ENCODE measurements at places on chromosomes 16 and 17.

DNA sequence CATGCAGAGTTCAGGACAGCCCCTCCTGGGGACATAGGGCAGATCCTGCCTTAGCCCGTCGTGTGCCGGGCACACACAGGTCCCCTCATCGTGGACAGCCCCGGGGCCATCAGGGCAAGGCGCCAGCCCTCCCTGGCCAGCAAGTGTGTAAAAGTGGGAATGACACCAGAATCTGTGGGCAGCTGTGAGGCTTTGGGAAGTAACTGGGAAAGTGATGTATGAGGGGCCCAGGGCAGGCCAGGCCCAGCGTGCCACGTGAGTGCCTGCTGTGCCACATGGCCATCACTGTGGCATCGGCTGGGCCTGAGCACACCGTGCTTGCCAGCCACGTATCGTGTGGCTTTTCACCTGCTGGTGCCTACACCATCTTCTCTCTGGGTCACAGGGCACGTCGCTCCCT lies 26.6 kb downstream of the ACSF3 start:
- no peak for DNase-seq

DNA sequence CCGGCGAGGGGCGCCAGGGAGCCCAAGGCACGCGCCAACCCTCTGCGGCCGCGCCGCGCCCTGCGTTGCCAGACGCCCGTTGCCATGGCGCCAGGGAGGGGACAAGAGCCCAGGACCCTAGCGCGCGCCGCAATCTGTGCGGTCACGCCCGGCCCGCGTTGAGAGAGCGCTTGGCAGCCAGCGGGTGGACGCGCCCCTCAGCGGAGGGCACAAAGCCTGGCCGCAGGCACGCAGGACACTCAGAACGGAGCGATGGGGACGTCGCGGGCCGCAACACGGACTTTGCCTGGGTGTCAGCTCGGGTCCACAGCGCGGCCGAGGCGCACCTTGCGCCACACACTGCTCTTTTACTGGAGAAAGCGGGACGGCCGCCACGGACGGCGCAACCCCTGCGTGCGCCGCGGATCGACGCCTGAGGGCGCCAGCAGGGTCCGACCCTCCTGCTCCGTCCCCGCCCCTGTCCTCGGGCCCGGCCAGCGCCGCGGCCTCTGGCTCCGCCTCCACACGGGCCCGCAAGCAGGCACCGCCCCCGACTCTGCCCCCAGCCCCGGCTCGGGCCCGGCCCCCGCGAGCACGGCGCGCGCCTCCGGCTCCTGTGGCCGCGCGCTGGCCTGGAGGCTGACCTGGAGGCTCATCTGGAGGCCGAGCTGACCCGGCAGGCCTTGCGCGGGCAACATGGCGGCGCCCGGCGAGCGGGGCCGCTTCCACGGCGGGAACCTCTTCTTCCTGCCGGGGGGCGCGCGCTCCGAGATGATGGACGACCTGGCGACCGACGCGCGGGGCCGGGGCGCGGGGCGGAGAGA lies at the start of gene GFER:
Gene GFER, plus strand, starts transcription at position 650 of the 803 bp plus-strand sequence. Its CDS starts 26 bp downstream, at position 676.
- DNase-seq: peak; percentile 88

- DNase-seq: no peak
Measured at GRCh38 chr17:9125722-9126121, 104.4 kb downstream of the NTN1 start.

DNA sequence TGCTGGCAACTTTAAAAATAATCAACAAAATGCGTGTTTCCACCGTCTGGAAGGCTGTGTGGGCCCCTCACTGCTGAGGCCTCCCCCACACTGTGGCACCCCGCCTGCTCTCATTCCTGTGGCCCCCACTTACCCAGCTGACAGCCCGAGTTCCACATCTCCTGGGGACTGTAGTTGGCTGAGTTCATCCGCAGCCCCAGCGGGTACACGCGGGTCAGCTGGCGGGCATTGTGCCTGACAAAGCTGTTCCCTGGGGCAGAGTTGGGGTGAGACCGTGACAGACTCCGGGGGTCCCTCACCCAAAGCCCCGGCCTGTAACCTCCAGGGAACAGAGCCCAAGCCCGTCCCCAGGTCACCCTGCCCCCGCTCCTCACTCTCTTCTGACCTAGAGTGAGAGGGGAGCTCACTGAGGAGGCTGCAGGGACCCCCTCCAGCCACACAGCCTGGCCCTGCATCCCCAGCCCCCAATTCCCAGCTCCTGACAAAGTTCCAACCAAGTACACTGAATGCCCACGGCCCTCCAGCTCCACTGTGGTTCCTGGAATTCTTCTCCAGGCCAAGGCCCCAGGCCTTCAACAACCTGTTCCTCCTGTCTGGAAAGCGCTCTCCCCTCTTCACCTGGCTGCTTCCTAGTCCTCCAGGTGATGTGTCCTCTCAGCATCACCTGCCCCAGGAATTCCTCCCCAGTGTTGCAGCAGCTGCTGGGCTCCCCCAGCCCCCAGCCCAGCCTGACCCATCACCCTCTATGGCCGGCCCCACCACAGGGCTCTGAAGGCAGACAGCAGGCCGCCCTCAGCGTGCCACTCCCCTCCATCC lies 18.0 kb downstream of the PLCD3 start:
- no peak for DNase-seq
